Ascending aorta (tissue), 2 donors: ENCODE measurements at places on chromosomes 5 and 9.

GRCh38 chr5:109584986-109585599 lies 104.6 kb upstream of the MAN2A1 start:
- no peaks in the 10 kb centered on the region for H3K27me3 ChIP-seq
- H3K4me1 ChIP-seq: no peaks in the 10 kb centered on the region
- H3K27ac ChIP-seq: no peak overlapping the region
- no peak for DNase-seq
- H3K36me3 ChIP-seq: no peaks in the 10 kb centered on the region

DNA sequence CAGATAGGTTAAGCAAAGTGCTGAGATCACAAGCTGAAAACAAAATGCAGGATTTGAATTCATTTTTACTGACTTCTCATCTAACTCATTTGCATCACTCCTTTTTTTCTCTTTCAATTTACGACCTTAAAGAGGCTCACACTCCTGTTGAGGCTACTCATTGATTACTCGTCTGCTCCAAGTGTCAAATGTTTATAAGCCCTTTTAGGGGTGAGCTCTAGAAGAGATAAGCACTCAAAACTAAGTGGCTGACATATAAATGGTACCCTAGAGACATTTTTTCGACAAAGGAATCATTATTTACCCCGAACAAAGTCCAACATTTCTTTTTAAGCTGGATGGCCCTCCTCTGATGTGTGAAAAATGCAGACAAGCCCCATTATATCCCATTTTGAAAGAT lies 483.1 kb downstream of the MAT2B start:
- no peak overlapping the region for H3K4me3 ChIP-seq
- DNase-seq: no peak
- no peak overlapping the region for H3K27ac ChIP-seq

GRCh38 chr5:149855366-149855765 lies 89.2 kb downstream of the PDE6A start:
- H3K27me3 ChIP-seq: no peaks in the 10 kb centered on the region
- no peak for DNase-seq
- peaks cover 4% of the 10 kb centered on the region for H3K4me1 ChIP-seq
- no peak overlapping the region for H3K27ac ChIP-seq

DNA sequence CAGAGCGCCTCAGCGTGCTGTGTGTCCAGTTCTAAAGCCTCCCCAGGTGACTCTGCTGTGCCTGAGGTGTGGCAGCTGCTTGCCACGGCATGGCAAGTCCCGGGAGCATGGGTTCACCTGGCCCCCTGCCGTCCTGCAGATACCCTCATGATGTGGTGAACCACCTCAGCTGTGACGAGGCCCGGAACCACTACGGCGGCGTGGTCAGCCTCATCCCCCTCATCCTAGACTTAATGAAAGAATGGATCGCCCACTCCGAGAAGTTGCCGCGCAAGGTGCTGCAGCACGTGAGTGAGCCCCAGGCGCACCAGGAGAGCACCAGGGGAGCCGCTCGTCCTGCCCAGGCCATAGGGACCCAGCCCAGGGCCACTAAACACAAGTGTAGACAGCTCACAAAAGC lies 9.5 kb downstream of the SPACA9 start:
- no peaks in the 10 kb centered on the region for H3K27me3 ChIP-seq
- peaks cover 2% of the 10 kb centered on the region for H3K36me3 ChIP-seq
- no peak overlapping the region for H3K27ac ChIP-seq
- no peak overlapping the region for H3K4me3 ChIP-seq
- DNase-seq: no peak
- H3K4me1 ChIP-seq: no peaks in the 10 kb centered on the region

DNA sequence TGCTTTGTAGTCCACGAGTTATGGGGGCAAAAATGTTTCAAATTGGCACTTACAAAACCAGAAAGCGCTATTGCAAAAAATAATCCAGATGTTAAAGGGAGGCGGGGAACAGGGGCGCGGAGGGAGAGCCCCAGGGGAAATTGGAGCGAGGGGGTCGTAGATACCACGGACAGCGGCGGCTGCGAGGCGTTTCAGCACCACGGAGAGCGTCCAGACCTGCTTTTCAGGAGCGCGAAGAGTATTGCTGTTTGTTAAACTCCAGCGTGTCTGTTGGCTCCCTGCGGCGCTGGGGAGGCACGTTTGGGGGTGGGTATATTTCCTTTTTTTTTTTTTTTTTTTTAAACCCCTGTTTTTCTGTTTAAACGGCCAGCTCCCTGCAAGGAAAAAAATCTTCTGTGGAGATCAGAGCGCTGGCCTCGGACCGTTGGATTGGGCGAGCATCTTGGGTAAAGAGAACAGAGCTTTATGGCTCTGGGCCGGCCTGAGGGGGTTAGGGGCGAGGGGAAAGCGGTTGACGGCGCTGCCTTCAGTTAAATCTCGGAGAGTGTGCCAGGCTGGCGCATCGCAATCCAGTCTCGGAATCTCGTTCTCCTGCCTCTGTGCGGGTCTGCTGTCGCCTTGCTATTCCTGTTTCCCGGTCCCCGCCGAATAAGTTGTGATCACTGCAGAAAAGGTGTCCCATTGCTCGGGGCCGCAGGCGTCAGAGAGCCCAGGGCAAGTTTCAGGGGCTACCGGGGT lies at the start of gene GLRA1:
Gene GLRA1, minus strand, starts transcription at position 288 of the 738 bp plus-strand sequence. CDS start 302 bp downstream, outside the sequence.
- H3K4me3 ChIP-seq: no peak within 1 kb of the TSS
- H3K4me1 ChIP-seq: no peaks in the 10 kb centered on the region
- DNase-seq: no peak
- H3K27ac ChIP-seq: no peak within 1 kb of the TSS

- DNase-seq: no peak
- no peak overlapping the region for H3K27ac ChIP-seq
- peaks cover 8% of the 10 kb centered on the region for H3K27me3 ChIP-seq
- no peaks in the 10 kb centered on the region for H3K36me3 ChIP-seq
- no peak overlapping the region for H3K4me3 ChIP-seq
Measured at GRCh38 chr5:1853531-1853930, 29.2 kb downstream of the IRX4 start.

DNA sequence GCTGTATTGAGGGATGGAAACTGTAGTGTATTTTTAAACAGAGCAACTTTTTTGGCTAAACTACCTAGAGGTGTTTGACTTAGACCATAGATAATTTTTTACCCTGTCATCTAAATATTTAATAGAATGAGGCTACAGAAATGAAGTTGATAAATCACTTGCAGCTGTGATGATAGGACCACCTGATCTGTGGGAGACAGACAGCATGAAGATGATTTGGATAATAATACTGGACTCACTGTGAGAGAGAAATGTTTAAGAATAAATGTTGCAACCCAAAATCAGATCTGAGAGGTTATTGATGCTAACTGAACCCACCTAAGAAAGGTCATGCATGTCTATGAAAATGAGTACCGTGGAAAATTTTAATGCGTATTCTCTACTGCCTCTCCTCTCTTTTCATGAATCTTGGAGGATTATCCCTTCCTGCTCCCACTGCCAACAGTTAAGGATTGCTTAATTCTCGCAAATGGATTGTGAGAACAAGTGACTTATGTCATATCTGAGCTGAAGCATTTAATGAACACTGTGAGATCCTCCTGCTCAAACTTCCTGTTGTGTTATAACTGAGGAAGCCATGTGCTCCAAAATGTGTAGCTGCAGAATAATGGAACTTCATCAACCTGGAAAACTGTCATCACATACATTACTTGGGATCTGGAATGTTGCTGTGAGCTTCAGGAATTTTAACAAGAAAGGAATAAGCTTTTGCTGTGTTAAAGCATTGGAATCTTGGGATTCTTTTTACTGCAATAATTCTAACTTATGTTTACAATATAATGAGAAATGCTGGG lies 617.9 kb upstream of the CDH18 start:
- no peaks in the 10 kb centered on the region for H3K36me3 ChIP-seq
- H3K4me1 ChIP-seq: no peaks in the 10 kb centered on the region
- no peak overlapping the region for H3K4me3 ChIP-seq

GRCh38 chr9:8736805-8737204 lies 937.2 kb upstream of the DMAC1 start:
- no peaks in the 10 kb centered on the region for H3K36me3 ChIP-seq
- H3K4me3 ChIP-seq: no peak overlapping the region
- no peaks in the 10 kb centered on the region for H3K27me3 ChIP-seq
- no peaks in the 10 kb centered on the region for H3K4me1 ChIP-seq

DNA sequence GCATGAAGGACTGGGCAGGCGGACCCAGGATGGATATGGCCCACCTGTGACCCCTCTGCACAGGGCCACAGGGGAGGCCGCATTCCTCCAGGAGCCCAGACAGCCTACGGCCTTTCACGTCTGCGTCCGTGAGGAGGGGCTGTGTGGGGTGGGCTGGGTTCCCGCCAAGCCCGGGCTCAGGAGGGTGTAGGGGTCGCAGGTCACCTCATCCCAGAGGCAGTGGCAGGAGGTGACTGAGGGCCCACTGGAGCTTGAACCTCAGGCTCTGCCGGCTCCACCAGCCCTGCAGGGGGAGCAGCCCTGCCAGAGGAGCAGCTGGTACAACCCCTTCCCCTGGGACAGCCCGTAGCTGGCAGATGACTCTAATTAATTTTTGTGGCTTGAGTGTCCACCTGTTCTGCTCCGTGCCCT lies 40.7 kb upstream of the CACNA1B start:
- peaks cover 43% of the 10 kb centered on the region for H3K36me3 ChIP-seq
- H3K27me3 ChIP-seq: no peaks in the 10 kb centered on the region
- DNase-seq: no peak

DNA sequence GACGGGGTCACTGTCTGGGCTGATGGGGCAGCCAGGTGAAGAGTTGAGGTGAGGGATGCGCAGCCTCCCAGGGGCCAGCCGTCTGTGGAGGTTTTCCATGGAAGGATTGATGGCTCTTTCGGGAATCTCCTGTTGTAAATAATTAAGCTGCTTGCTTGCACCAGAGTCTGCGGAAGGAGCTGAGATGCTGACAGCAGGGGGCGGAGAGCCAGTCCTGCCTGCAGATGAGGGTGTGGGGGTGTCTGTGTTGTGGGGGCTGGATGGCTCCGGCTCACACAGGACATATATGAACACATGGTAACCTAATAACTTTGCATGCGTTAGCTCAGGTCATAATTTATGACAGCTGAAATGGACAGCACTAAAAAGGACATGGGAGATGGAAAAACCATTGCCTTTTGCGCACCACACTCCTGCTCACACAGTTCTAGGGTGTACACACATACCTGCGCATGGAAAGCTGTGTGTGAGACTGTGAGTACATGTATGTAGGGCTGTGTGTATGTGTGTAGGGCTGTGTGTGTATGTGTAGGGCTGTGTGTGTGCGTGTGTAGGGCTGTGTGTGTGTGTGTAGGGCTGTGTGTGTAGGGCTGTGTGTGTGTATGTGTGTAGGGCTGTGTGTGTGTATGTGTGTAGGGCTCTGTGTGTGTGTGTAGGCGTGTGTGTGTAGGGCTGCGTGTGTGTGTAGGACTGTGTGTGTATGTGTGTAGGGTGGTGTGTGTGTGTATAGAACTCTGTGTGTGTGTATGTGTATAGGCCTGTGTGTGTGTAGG lies 36.8 kb upstream of the SEMA4D start:
- no peaks in the 10 kb centered on the region for H3K27me3 ChIP-seq
- H3K4me1 ChIP-seq: no peaks in the 10 kb centered on the region
- no peak overlapping the region for H3K27ac ChIP-seq
- no peaks in the 10 kb centered on the region for H3K36me3 ChIP-seq

DNA sequence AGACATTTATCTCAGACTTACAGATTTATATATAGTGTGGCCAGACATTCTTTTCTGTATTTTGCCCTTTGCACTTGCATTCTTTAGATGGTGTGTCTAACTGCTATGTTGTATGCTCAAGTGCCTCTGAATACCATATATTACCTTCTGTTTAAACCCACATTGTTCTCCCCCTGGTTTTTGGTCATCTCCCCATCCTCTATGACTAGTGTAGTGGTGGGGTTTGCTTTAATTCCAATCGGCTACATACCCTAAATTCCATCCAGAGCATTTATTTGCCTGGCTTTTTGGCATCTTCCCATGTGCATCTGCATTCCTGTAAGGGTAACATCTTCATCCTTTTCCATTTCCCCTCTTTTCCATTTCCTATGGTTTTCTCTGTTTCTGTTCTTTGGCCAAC lies 271.0 kb upstream of the SLC30A5 start:
- H3K27me3 ChIP-seq: no peaks in the 10 kb centered on the region
- DNase-seq: no peak
- no peaks in the 10 kb centered on the region for H3K36me3 ChIP-seq
- no peak overlapping the region for H3K27ac ChIP-seq
- H3K4me1 ChIP-seq: no peaks in the 10 kb centered on the region
- H3K4me3 ChIP-seq: no peak overlapping the region

- no peak overlapping the region for H3K4me3 ChIP-seq
- no peaks in the 10 kb centered on the region for H3K36me3 ChIP-seq
- no peak for DNase-seq
- no peaks in the 10 kb centered on the region for H3K27me3 ChIP-seq
- no peak overlapping the region for H3K27ac ChIP-seq
- no peaks in the 10 kb centered on the region for H3K4me1 ChIP-seq
Measured at GRCh38 chr9:125509476-125509875, 197.5 kb downstream of the MAPKAP1 start.

DNA sequence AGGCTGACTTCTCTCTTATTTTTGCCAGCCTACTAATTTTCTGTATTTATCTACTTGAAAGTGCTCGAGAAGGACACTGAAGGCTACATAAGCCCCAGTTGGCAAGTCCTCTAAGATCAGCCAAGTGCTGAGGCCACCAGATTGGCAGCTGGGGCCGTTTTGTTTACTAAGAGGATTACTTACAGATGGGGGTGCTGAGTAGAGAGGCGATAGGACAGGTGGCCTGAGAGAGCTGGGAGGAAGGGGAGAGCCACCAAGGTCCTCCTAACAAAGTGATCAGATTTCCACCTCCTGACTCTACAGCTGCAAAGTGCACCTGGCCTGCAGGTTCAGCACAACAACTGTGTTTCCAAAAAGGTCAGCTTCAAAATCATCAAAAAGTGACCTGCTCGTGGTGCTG lies 32.9 kb downstream of the FRMD3 start:
- no peak overlapping the region for H3K27ac ChIP-seq
- DNase-seq: no peak
- no peak overlapping the region for H3K4me3 ChIP-seq
- no peaks in the 10 kb centered on the region for H3K4me1 ChIP-seq
- no peaks in the 10 kb centered on the region for H3K36me3 ChIP-seq

GRCh38 chr9:680106-680505 lies 161.4 kb upstream of the DMRT1 start:
- H3K4me3 ChIP-seq: no peak overlapping the region
- H3K27me3 ChIP-seq: no peaks in the 10 kb centered on the region
- no peak for DNase-seq

DNA sequence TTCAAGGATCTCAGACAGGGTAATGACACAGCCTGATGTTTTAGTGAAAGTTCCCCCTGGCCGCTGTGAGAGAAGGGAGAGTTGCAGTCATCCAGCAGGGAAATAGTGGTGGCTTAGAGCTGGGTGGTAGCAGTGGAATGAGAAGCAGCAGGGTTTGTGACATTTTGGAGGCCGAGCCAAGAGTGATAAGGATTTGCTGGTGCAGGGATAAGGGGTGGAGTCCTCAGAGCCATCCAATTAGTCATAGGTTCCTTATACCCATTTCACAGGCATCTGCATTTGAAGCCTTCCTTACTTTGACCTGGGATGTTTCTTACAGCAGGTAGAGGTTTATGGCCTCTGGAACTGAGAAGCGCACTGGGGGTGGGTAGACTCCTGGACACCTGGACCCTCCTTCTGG lies 12.8 kb downstream of the JADE2 start:
- no peak overlapping the region for H3K27ac ChIP-seq
- peaks cover 12% of the 10 kb centered on the region for H3K4me1 ChIP-seq
- peaks cover 54% of the 10 kb centered on the region for H3K36me3 ChIP-seq
- no peaks in the 10 kb centered on the region for H3K27me3 ChIP-seq
